ENCODE measurements at places on chromosomes 3 and 15. TPM values are rescaled to one million over a fixed set of nuclear protein-coding genes. Genes with fewer than 3 reads are reported as not detected.

- no peak for DNase-seq
Observed at GRCh38 chr3:15794303-15794771, 3.4 kb downstream of the ANKRD28 start.

GRCh38 chr3:190352861-190353457 is 30.7 kb upstream of the CLDN1 start:
- DNase-seq: no peak

DNA sequence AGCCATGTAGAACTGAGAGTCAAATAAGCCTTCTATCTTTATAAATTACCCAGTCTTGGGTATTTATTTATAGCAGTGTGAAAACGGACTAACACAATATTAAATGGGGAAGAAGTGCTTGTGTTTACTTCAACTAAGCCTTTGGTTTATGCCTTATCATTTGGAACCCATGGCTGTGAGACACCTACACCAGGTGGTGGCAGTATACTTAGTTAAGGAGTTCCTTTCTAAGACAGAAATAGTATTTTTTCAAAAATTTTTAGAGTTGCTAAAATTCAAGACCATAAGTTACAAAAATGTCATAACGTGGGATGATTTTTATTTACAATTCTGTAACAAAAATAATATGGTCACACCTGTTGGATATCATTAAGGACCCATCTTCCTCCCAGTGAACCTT is 354.5 kb upstream of the SOX14 start:
- no peak for DNase-seq

DNA sequence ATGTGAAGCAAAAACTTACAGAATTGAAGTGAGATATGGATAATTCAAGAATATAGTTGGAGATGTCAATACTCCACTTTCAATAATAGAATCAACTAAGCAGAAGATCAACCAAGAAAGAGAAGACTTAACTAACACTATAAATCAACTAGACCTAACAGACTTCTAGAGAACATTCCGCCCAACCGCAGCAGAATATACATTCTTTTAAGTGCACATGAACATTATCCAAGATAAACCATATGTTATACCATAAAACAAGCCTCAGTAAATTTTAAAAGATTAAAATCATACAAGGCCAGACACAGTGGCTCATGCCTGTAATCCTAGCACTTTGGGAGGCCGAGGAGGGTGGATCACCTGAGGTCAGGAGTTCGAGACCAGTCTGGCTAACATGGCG is 5.5 kb upstream of the TEX55 start:
- DNase-seq: no peak

Gene CD200R1
- not detected for total RNA-seq

Measured in H4 (cell line).